ENCODE measurements at places on chromosomes 5 and 9.

- DNase-seq: no peak
Measured at GRCh38 chr9:90637626-90638025, 5.0 kb downstream of the DIRAS2 start.

DNA sequence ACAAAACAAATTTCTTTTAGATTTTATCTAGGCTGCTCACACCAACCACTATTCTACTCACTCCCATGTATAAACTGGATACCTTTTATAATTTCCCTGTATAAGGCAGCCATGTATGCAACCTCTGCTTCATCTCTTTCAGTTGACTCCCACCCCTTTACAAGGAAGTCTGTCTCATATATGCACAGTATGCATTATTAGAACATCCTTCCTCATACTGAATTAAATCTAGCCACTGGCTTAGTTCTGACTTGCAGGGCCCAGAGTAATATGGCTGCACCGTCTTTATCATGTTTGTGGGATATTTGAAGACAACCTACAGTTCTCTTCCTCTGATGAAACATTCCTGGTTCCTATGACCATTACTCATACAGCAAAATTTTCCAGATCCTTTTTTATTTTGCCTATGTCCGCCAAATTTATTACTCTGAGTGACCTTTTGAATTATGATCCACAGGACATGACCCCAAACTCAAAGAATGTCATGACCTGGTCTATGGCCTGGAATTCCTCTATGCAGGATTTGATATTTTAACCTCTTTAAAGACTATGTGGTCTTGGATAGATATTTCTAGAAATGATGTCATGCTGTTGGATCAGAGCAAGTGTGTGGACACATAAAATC, 76.6 kb upstream of the ITGA1 start:
- DNase-seq: no peak

DNA sequence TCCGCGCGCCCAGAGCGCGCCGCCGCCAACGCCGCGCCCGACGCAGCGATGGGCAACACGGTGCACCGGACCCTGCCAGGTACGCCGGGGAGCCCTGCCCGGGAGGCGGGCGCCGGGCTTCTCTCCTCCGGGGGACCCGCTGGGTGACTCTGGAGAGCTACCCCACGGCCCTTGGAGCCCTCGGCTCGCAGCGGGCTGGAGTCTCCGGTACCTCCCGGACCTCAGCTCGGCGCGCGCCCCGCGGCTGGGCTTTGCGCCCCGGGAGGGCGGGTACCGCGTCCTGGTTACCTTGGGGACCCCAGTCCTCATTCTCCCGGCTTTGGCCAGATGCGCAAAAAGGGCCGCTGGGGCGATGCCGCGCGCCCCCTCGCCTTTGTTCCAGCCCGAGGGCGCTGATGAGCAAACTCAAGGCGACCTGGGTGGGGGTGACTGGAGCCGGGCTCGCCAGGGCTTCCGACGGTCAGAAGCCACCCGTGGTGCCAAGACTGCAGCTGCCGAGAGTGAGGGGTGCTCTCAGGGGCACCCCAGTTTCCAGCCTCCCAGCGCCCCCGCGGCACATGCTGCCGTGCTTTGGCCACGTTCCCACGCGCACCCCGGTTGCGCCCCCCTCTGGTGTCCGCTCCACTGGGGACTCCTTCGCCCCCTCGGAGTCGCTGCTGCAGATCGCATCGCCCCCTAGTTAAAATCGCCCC, 442 bp downstream of the NEURL1B start:
- DNase-seq: peak; percentile 15

- no peak for DNase-seq
Measured at GRCh38 chr9:23255346-23255745, 570.7 kb downstream of the ELAVL2 start.

- DNase-seq: no peak
Measured at GRCh38 chr5:96506376-96506775, 73.3 kb upstream of the PCSK1 start.

GRCh38 chr9:15509931-15510788, 610 bp downstream of the PSIP1 start:
- peak; percentile 39 for DNase-seq

DNA sequence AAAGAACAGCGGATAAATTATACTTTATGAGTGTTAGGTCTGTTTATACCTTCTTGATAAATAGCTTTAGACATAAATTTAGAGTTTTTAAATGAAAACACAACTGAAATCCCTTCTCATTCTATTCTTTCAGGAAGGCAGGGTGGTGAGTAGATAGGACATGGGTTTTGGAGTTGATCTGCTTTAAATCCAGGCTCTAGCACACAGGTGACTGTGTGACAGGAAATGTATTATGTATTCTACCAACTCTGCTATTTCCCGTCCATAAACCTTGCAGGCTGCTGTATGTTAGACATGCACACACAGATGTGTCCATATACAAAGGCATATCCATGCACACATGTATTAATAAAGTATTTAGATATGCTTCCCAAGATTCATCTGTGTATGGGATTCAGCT, 19.3 kb upstream of the CARTPT start:
- no peak for DNase-seq

DNA sequence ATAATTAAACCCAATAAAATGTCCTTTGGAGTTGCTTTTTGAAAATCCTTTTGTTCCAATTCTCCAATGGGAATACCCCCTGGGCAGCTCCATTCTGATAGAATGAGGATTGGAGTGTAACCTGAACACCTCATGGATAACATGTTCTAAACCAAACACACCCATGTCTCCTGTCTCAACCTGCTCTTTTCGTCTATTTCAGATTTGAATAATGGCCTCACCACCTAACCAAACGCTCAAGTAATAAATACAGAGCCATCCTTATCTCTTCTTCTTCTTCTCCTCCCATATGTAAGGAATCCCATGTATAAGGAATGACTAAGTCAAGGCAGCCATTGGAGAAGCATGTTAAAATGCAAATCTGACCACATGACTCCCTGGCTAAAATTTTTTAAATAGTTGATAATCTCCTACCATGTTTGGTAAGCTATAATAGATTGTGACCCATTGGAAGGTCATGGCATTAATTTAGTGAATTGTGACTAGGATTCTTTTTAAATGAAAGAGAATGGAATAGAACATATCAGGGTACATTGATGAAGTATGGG, 26.0 kb downstream of the ELL2 start:
- DNase-seq: no peak

- no peak for DNase-seq
Measured at GRCh38 chr5:80033513-80033912, 1.6 kb upstream of the THBS4 start.

DNA sequence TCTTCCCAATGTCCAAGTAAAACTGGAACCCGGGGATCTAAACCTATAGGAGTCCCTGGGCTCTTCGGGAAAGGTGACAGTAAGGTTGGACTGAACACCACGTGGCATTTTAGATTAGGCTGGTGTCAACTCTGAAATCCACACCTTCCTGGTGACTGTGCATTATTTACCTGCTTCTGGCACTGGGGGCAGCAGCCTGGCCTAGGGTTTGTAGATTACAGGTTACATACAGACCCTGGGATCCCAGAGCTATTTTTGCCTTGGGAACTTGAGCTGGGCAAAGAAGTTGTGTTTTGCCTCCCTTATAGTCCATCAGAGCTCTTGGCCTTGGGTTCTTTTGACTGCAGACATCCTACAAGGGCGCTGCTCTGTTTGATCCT, 173.2 kb downstream of the DAB2IP start:
- DNase-seq: no peak

- peak; percentile 38 for DNase-seq
Measured at GRCh38 chr5:126920291-126920690, 110.1 kb downstream of the MARCHF3 start.

DNA sequence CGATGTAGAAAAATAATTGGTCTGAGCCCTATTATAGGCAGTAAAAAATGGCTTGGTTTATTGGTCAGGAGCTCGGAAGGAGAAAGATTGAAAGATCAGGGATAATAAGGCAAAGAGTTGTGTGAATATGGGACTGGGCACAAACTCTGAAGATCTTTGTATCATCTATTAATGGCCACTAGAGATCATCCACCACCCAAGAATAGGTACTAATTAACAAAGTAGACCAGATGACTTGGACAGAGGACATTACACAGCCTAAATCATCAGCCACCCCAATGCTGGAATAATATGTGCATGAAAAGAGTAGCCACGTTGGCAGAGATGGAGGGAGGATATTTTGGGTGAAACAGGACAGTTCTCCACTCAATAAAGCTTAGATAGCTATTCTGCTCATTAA, 364.1 kb downstream of the EFNA5 start:
- DNase-seq: no peak

DNA sequence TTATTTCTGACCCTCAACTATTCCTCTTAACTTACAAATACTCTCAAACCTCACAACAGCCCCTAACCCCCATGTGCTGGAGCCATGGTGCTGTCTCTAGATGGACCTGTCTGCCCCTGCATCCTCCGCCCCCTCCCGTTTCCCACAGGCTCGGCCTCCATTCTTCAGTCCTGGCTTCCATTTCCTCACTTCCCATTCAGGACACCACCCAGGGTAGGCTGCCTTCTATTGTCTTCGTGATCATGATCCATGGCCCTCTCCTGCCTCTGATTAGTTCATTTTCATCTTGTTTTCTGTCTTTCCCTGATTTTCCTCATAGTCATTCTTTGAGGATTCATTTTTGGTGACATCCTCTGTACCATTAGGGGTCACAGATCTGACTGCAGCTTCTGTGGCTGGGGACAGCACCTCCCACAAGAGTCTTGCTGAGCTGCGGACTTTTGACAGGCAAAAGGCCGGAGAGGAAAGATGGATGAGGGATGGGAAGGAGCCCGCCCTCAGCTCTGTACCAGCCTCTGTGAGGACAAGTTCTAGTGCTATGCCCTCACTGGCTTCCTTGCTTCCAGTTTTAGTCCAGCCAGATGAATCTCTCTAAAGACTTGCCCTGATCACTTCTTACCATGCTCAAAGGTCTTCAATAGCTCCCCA, 255.8 kb downstream of the NTRK2 start:
- DNase-seq: no peak

- DNase-seq: peak; percentile 74
Measured at GRCh38 chr9:78297672-78297961, 692 bp downstream of the PSAT1 start.

DNA sequence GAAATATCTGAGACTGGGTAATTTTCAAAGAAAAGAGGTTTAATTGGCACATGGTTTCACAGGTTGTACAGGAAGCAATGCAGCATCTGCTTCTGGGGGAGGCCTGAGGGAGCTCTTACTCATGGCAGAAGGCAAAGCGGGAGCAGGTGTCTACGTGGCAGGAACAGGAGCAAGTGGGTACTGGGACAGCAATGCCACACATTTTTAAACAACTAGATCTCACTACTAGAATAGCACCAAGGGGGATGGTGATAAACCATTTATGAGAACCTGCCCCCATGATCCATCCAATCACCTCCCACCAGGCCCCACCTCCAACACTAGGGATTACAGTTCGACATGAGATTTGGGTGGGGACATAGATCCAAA, 47.6 kb upstream of the HOMER1 start:
- no peak for DNase-seq

- DNase-seq: no peak
Measured at GRCh38 chr9:99811172-99811571, 10.5 kb upstream of the NR4A3 start.

DNA sequence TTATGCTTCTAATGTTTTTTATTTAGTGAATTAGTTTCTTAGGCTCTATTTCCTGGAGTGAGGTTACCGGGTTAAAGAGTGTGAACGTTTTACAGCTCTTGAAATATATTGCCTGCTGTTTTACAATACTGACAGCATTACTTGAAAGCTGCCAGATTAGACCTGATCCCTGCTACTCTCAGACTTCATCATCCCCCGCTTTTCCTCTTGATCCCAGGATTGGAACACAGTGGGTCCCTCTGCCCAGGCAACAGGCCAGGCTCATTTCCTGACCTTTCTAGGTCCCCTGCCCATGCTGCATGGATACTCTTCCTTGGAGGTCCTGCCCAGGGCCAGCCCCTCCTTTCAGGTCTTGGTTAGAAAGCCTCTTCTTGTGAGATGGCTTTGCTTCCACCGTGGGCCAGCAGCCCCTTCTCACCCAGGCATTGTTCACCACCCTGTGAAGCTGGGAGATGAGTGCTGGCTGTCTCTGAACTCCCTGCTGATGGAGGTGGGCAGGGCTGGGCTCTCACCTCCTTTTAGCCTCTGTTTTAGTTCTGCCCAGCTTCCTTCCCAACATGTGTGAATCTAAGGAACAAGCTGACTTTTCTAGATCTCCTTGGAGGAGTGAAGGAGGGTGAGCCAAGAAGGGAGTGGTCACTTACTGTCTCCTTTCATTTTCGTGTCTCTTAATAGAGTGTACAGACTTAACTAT, 15.5 kb upstream of the FAM120AOS start:
- no peak for DNase-seq

DNA sequence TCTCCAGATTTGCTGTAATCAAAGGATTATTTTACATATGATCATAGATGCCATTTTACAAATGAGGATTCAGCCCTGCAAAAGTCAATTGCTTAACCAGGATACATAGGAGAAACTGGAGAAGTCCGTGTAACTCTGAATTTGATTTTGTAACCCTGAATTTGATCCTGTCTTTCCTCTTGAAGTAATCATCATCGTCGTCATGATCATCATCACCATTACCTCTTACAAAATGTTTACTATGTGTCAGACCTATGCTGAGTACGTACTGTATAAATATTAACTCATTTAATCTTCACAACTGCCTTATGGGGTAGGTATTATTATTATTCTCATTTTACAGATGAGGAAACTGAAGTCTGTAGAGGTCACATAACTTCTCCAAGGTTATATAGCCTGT, 271.5 kb downstream of the DOCK8 start:
- DNase-seq: no peak

DNA sequence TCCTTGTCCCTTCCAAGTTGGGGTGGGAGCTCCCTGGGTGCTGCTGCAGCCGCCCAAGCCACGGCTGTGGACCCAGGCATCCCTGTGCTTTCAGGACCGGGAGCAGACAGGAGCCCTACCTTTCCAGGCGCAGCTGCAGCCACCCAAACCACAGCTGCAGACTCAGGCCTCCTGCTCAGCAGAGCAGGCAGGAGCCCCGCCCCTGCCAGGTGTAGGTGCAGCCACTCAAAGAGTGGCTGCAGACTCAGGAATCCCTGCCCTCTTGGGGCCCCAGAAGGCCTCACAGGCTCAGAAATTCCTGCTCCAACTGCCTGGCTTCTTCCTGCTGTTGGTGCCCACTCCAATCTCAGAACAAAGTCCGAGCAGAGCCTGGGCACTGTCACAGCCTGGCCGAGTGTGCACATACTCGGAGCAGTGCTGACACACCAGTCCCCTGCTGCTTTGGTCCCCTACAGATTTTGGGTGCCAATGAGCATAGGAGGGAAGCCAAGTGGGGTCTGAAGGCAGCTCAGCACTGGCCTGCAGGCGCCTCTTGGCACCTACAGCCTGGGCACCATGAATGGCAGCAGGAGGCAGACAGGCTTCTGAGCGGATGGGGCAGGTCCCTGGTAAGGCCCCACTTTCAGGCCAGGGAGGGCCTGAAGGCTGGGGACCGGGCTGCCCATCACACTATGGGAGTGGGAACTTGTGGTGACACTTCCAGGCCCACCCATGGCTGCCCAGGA, 6.0 kb upstream of the TESK1 start:
- DNase-seq: no peak

- no peak for DNase-seq
Measured at GRCh38 chr5:124446120-124446519, 300.3 kb downstream of the ZNF608 start.

- DNase-seq: no peak
Measured at GRCh38 chr5:40240671-40241070, 439.0 kb upstream of the PTGER4 start.

- DNase-seq: no peak
Measured at GRCh38 chr5:83007755-83008154, 69.4 kb downstream of the TMEM167A start.
